ENCODE measurements at places on chromosomes 4 and X. TPM values are rescaled to one million over a fixed set of nuclear protein-coding genes. Genes with fewer than 3 reads are reported as not detected.

The PLAC8 gene
- 1.1 TPM for total RNA-seq

The CENPI gene
- total RNA-seq, result 8.7 TPM

DNA sequence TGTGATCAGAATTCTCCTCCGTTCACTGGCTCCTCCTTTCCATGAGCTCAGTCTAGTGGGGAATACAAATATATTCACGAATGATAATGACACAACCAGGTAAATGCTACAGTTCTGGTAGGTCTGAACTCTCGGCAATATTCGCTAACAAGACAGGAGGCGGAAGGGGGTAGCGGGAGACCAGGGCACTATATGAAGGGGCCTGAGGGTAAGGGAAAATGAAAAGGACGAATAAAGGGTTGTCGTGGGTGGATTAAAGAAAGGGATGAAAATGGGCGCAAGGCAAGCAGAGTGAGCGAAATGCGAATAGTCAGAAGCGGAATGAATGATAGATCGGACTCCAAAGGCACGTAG is 743 bp downstream of the NKAP start:
- H3K27me3 ChIP-seq, result no peaks in the 10 kb centered on the region
- peak overlapping the region; percentile 80 for H3K4me3 ChIP-seq
- peak overlapping the region; percentile 92 for H3K27ac ChIP-seq
- DNase-seq, result no peak

DNA sequence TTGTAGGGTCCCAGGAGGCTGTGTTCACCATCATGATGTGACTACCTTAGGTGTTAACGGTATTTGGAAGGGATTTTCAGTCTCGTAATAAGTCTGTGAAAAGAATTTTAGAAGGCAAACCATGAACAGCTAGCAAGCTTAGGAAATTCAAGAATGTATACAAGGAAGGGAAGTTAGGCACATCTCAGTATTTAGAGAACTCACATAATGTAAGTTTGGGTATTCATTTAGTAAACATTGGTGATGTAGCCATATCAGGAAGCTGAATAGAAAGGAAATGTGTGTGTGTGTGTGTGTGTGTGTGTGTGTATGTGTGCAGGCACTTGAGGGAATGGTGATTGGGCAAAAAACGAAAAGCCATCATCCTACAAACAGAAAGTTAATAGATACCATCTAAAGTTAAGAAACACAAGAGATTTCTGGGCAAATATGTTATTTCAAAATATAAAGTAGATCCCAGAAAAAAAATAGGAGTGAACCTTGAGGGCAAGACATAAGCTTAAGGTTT is 34.7 kb upstream of the PRKX start:
- no peak overlapping the region for H3K4me3 ChIP-seq
- H3K27ac ChIP-seq, result no peak overlapping the region
- DNase-seq, result no peak
- H3K4me1 ChIP-seq, result no peaks in the 10 kb centered on the region
- H3K36me3 ChIP-seq, result no peaks in the 10 kb centered on the region

GRCh38 chr4:120079839-120080520 is 13.3 kb upstream of the MAD2L1 start:
- H3K4me3 ChIP-seq, result no peak overlapping the region
- no peaks in the 10 kb centered on the region for H3K4me1 ChIP-seq
- H3K36me3 ChIP-seq, result no peaks in the 10 kb centered on the region

DNA sequence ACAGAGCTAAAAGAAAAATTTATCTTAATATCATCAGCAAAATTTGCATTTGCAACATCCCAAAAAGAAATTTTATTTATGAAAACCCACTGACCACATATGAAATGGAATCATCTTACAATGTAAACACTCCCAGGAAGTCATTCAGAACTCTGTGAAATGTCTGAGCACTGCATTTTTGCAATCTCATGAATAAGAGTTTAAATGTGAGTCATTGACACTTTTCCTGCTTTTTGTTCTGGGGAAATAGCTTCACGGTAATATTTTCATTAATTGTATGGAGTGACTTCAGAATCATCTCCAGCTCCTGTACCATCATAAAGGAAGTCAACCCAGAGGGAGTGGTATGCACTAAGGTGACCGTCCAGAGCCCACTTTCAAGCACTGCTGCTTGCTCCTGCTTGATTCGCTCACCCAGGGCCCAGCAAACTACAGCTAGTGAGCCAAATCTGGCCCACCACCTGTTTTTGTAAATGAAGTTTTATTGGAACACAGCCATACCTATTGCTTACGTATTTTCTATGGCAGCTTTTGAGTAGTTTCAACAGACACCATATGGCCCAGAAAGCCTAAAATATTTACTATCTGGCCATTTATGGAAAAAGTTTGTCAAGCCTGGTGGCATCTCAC is 17.2 kb downstream of the EDNRA start:
- no peaks in the 10 kb centered on the region for H3K4me1 ChIP-seq
- H3K27ac ChIP-seq, result no peak overlapping the region
- no peak overlapping the region for H3K4me3 ChIP-seq
- H3K27me3 ChIP-seq, result no peaks in the 10 kb centered on the region

The FAM50A gene
- total RNA-seq, result 17.9 TPM

- H3K27me3 ChIP-seq, result no peaks in the 10 kb centered on the region
- H3K36me3 ChIP-seq, result peaks cover 6% of the 10 kb centered on the region
- H3K4me1 ChIP-seq, result no peaks in the 10 kb centered on the region
- H3K27ac ChIP-seq, result no peak overlapping the region
- no peak for DNase-seq
Observed at GRCh38 chr4:6236816-6237390, 32.7 kb upstream of the WFS1 start.

The NAP1L2 gene
- total RNA-seq, result 57.0 TPM

- no peak for DNase-seq
- H3K36me3 ChIP-seq, result no peaks in the 10 kb centered on the region
- no peak overlapping the region for H3K27ac ChIP-seq
- no peaks in the 10 kb centered on the region for H3K4me1 ChIP-seq
- no peak overlapping the region for H3K4me3 ChIP-seq
Observed at GRCh38 chr4:137116144-137116543, 416.1 kb downstream of the PCDH18 start.

- DNase-seq, result no peak
- H3K27me3 ChIP-seq, result no peaks in the 10 kb centered on the region
- H3K36me3 ChIP-seq, result no peaks in the 10 kb centered on the region
- no peak overlapping the region for H3K4me3 ChIP-seq
- H3K4me1 ChIP-seq, result peaks cover 5% of the 10 kb centered on the region
Observed at GRCh38 chr4:40563401-40563800, 66.3 kb downstream of the RBM47 start.

The GALNT7 gene
- total RNA-seq, result 21.6 TPM

DNA sequence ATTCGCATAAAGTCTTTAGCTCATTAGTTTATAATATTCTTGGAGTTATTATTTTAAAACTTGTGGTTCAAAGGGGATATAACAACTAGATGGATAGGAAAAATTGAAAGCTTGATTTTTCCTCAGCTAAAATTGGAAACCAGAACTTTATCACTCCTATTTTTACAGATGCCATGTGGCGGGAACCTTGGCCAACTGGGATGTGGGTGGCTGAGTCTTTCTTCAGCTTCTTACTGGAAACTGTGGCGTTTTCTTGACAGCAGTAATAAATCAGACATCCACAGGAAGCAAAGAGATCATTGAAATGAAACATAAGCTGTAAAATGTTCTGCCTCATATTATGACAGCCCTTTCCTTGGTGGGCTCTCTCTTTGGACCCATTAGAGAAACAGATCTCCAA is 84.1 kb downstream of the SPATA18 start:
- peak; percentile 21 for DNase-seq
- H3K4me1 ChIP-seq, result no peaks in the 10 kb centered on the region
- H3K4me3 ChIP-seq, result no peak overlapping the region
- no peak overlapping the region for H3K27ac ChIP-seq

DNA sequence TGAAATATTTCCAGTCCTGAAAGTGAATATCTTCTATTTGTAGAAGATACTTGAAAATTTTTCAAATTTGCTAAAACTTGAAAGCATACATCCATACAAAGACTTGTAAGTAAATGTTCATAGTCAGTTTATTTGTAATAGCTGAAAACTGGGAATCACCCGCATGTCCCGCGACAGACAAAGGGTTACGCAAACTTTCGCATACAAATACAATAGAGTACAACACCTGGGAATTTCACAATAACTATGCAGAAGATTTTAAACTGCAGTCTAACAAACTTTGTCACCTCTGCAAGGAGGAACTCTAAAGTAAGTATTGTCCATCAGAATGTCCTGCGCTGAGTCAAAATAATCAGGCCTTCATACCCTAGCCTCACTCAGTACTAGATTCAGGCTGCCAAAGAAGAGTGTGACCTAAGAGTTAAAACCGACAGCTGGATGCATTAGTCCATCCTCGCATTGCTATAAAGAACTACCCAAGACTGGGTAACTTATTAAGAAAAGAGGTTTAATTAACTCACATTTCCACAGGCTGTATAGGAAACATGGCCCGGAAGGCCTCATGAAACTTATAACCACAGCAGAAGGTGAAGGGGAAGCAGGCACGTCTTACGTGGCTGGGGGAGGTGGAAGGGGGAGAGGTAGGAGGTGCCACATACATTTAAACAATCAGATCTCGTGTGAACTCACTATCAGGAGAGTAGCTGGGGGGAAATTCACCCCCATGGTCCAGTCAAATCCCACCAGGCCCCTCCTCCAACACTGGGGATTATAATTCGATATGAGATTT is 60.4 kb downstream of the MMRN1 start:
- no peaks in the 10 kb centered on the region for H3K36me3 ChIP-seq
- no peaks in the 10 kb centered on the region for H3K4me1 ChIP-seq
- H3K4me3 ChIP-seq, result no peak overlapping the region

DNA sequence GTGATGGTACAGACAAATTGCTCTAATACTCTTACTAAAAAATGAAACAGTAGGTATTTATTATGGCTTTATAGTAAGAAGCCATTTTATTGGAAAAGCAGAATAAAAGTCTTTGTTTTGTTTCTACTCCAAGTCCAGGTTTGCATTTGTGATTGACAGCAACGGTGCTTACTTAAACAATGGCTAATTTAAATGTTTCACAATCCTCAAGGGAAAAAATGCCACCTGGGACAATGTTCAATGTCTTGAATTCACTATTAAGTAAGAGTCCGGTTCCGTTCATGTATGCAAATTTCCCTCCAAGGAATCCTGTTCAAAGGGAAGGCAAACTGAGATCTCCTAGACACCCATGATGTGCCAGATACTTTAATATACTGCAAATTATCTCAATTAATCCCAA is 123.6 kb downstream of the RBM47 start:
- no peaks in the 10 kb centered on the region for H3K27me3 ChIP-seq
- no peak overlapping the region for H3K4me3 ChIP-seq
- no peak overlapping the region for H3K27ac ChIP-seq

DNA sequence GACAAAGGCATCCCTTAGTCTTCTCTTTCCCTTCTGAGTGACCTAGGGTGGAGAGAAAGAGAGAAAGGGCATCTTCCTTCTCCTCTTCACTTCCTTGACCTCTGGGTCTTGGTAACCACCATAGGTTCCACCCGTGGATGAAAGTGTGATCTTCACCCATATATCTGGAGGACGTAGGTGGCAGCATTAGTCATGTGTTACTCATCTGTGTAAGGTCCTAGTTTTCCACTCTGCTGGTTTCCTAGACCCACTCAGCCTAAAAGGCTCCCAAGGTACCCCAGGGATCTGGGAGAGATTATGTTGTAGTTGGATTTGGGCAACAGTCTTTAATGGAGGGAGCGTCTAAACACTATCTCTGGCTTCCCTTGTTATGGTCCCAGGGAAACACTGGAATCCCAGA is 45.5 kb upstream of the RAB9B start:
- no peak overlapping the region for H3K27ac ChIP-seq
- peaks cover 2% of the 10 kb centered on the region for H3K27me3 ChIP-seq
- DNase-seq, result no peak
- no peaks in the 10 kb centered on the region for H3K36me3 ChIP-seq
- no peaks in the 10 kb centered on the region for H3K4me1 ChIP-seq
- H3K4me3 ChIP-seq, result no peak overlapping the region

- no peak overlapping the region for H3K4me3 ChIP-seq
- no peak for DNase-seq
- no peaks in the 10 kb centered on the region for H3K4me1 ChIP-seq
Observed at GRCh38 chrX:17758382-17758781, 21.1 kb downstream of the SCML1 start.

The LRP2BP gene
- total RNA-seq, result 8.0 TPM

DNA sequence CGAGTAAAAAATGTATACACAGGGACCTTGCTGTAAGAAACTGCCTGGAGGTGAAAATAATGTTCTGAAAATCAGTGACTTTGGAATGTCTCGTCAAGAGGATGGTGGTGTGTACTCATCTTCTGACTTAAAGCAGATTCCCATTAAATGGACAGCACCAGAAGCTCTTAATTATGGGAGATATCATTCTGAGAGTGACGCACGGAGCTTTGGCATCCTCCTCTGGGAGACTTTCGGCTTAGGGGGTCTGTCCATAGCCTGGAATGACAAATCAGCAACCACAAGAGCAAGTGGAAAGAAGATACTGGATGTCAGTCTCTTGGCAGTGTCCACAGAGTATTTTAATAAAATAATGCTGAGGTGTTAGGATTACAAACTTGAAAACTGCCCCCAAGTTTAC is 129.4 kb downstream of the THOC2 start:
- DNase-seq, result no peak
- H3K36me3 ChIP-seq, result peaks cover 3% of the 10 kb centered on the region
- no peak overlapping the region for H3K4me3 ChIP-seq
- H3K27me3 ChIP-seq, result no peaks in the 10 kb centered on the region

GRCh38 chr4:37876156-37876555 is 14.7 kb upstream of the TBC1D1 start:
- no peaks in the 10 kb centered on the region for H3K36me3 ChIP-seq
- no peaks in the 10 kb centered on the region for H3K4me1 ChIP-seq

The RAB39B gene
- 21.7 TPM for total RNA-seq

GRCh38 chr4:17370818-17371217 is 141.1 kb downstream of the QDPR start:
- H3K4me3 ChIP-seq, result no peak overlapping the region
- H3K4me1 ChIP-seq, result no peaks in the 10 kb centered on the region
- H3K27ac ChIP-seq, result no peak overlapping the region

- H3K27me3 ChIP-seq, result no peaks in the 10 kb centered on the region
- no peaks in the 10 kb centered on the region for H3K36me3 ChIP-seq
- H3K4me1 ChIP-seq, result no peaks in the 10 kb centered on the region
- peak; percentile 93 for DNase-seq
- H3K27ac ChIP-seq, result no peak overlapping the region
Observed at GRCh38 chr4:46844325-46844917, 64.6 kb downstream of the COX7B2 start.

The TENM3 gene
- total RNA-seq, result 57.5 TPM

The IL3RA gene
- 3.8 TPM for total RNA-seq

DNA sequence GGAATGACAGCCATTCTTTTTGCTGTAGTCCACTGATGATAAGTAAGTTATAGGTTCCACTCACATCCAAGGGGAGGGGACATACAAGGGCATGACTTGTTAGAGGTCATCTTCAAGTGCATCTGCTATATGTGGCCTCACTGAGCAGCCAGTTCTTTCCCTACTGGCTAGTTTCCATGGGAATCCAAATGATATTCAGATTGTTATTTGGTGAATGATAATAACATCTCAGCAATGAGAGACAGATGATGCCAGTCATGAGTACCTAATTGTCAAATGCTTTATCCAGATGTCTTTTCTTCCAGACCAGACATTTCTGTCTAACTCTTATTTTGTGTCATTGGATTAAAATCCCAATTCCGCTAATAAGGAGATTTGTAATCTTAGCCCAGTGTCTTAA is 460.4 kb upstream of the BOD1L1 start:
- DNase-seq, result no peak
- no peaks in the 10 kb centered on the region for H3K36me3 ChIP-seq
- H3K27me3 ChIP-seq, result no peaks in the 10 kb centered on the region
- no peaks in the 10 kb centered on the region for H3K4me1 ChIP-seq
- H3K4me3 ChIP-seq, result no peak overlapping the region
- H3K27ac ChIP-seq, result no peak overlapping the region

GRCh38 chrX:15214588-15214987 is 55.3 kb downstream of the ASB9 start:
- H3K36me3 ChIP-seq, result no peaks in the 10 kb centered on the region
- no peak overlapping the region for H3K27ac ChIP-seq
- no peak for DNase-seq
- no peak overlapping the region for H3K4me3 ChIP-seq
- H3K4me1 ChIP-seq, result no peaks in the 10 kb centered on the region

The FHL1 gene
- total RNA-seq, result 187 TPM

All from spinal cord (tissue), 10 donors.